ENCODE measurements at places on chromosomes 1 and 21.

DNA sequence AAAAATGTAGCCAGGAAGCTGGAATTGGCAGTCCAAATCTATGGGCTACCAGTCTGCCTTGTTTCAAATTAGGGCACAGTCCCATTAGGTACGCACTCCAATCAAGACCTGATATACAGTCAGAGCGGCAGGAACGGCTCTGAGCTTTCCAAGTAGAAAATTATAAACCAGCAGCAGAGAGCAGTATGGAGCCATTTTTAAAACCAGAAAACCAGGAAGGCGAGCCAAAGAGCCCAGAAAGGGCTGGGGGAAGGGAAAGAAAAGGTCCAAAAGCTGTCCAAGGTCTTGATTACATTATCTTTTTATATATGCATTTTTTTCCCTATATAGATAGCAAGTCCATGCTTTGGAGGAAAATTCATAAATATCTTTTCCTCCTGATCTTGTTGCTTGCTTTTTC, 719.0 kb downstream of the RWDD3 start:
- DNase-seq, result no peak

DNA sequence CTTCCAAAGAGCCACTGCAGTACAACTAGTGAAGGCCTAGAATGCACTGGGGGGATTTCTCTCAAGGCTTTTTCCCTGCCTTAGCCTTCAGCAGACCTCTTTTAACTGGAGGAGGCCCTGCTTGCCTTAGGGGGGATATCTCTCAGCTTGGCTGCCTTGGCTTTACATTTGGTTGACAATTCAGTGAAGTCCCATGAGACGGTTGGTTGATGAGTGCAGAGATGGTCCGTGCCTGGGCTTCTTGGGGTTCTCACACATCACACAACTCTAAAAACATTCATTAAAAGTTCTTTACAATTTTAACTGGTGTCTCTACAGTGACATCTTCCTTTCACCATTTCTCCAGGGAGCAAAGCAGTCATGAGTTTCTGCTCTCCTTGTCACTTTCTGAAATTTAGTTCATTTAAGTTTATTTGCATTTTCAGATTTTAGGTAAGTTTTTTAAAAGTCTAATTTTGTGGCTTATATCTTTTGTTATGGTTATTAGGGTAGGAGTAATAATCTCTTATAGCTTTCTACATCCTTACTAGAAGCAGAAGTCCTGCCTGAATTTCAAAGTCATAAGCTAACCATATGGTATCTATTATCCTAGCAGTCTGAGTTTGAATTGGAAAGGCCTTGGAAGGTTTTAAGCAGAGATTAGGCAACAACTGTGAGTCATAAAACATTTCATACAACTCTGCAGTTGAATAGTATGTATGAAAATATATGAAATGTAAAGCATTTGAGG, 487.6 kb downstream of the DPYD start:
- no peak for DNase-seq

DNA sequence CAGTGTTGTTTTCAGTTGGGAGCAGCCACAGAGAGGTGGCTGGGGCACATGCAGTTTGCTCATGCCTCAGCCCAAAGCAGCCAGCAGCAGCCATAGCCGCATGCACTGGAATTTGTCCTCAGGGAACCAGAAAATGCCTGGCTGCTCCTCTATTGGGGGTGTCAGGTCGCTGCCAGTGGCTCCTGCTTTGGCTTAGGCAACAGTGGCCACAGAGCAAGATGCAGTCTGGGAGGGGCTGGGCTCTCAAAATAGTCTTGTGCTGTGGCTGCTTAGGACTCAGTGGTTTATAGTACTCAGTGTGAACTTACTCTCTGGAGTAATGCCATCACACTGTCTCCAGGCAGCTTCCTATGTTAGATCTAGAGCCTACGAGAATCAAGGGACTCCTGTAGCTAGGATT, 25.0 kb downstream of the CD55 start:
- DNase-seq, result no peak

- no peak for DNase-seq
These were observed 176.9 kb upstream of the LMO4 start for GRCh38 chr1:87151500-87152421.
